Bronchial smooth muscle cell (primary cell): ENCODE measurements at places on chromosomes 7 and 10. TPM values are rescaled to one million over a fixed set of nuclear protein-coding genes. Genes with fewer than 3 reads are reported as not detected.

Gene SOSTDC1
- 0.16 TPM in 1 of 2 replicates, not detected in the other for total RNA-seq

Gene COL17A1
- total RNA-seq, result 0.16 and 0.94 TPM in 2 replicates

Gene IGFBP3
- total RNA-seq, result 17.4 and 21.3 TPM in 2 replicates

Gene ODAD2
- under 0.01 and 0.32 TPM in 2 replicates for total RNA-seq

Gene PLPP4
- total RNA-seq, result under 0.01 and 0.60 TPM in 2 replicates

Gene ATP6V1F
- total RNA-seq, result 106 and 107 TPM in 2 replicates

Gene TFEC
- total RNA-seq, result under 0.01 and 0.16 TPM in 2 replicates

Gene LRRC4
- total RNA-seq, result 0.32 and 1.9 TPM in 2 replicates

Gene CACNA2D1
- total RNA-seq, result 29.1 and 33.3 TPM in 2 replicates

Gene TAS2R60
- 0.17 TPM in 1 of 2 replicates, not detected in the other for total RNA-seq

Gene SPDYE8
- not detected in 2 replicates for total RNA-seq

Gene AS3MT
- 4.7 and 8.1 TPM in 2 replicates for total RNA-seq

Gene MYPN
- total RNA-seq, result under 0.01 and 0.16 TPM in 2 replicates

Gene OR2A12
- not detected in 2 replicates for total RNA-seq

Gene SPOCK2
- 0.95 and 2.0 TPM in 2 replicates for total RNA-seq

Gene SLC26A4
- total RNA-seq, result 0.47 and 0.52 TPM in 2 replicates

Gene CCDC3
- 0.16 and 0.17 TPM in 2 replicates for total RNA-seq

Gene TLL2
- under 0.01 TPM in 2 replicates for total RNA-seq

Gene CACNB2
- total RNA-seq, result 1.2 and 1.3 TPM in 2 replicates

Gene NME8
- total RNA-seq, result not detected in 2 replicates

Gene ATG9B
- under 0.01 TPM in 2 replicates for total RNA-seq

Gene HOXA5
- total RNA-seq, result 10.3 and 26.0 TPM in 2 replicates

Gene FRAT1
- total RNA-seq, result 2.2 and 2.4 TPM in 2 replicates

Gene OGDHL
- total RNA-seq, result 0.17 and 0.47 TPM in 2 replicates

Gene ELMO1
- total RNA-seq, result 0.16 and 0.26 TPM in 2 replicates

Gene GIMAP4
- total RNA-seq, result 0.09 TPM in 1 of 2 replicates, not detected in the other

Gene LEP
- total RNA-seq, result not detected in 2 replicates

Gene LDB3
- under 0.01 and 0.09 TPM in 2 replicates for total RNA-seq

Gene GATA3
- not detected in 2 replicates for total RNA-seq

Gene KCP
- 0.32 and 0.34 TPM in 2 replicates for total RNA-seq
